ENCODE measurements at places on chromosomes 11 and 22.

- no peak for DNase-seq
Measured at GRCh38 chr11:103453126-103453525, 343.9 kb downstream of the DYNC2H1 start.

GRCh38 chr11:126743628-126744027 is 256.9 kb downstream of the KIRREL3 start:
- DNase-seq, result no peak

- DNase-seq, result no peak
Measured at GRCh38 chr11:113385749-113386148, 1.8 kb upstream of the ANKK1 start.

DNA sequence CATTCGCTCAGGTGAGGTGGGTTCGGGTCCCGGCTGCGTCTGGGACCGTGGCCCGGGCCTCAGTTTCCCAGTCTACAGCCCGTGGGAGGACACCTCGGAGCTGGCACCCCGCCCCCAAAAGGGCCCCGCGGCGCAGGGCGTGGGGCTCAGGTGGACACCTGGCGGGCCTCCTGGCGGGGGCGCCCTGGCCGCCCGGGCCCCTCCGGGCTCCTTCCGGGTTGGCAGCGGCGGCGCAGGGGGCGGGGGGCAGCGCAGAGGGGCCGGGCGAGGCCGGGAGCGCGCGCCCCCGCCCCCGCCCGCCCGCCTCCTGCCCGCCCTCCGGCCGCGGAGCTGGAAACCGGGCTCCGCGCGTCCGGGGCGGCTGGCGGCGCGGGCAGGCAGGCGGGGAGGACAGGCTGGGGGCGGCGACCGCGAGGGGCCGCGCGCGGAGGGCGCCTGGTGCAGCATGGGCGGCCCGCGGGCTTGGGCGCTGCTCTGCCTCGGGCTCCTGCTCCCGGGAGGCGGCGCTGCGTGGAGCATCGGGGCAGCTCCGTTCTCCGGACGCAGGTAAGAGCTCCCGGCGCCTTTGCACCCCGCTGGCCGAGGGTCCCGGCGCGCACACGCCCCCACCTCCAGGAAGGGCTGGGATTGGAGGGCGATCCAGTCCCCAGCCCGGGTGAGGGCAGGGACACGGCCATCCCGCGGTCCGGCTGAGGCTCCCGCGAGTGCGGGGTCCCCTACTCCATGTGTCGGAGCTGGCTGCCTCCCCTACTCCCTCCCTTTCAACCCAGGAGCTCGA is at the start of gene EMID1:
TSS of gene EMID1 (plus strand) at position 303 of the 778 bp plus-strand sequence. CDS start at position 446, 143 bp downstream.
- no peak for DNase-seq

DNA sequence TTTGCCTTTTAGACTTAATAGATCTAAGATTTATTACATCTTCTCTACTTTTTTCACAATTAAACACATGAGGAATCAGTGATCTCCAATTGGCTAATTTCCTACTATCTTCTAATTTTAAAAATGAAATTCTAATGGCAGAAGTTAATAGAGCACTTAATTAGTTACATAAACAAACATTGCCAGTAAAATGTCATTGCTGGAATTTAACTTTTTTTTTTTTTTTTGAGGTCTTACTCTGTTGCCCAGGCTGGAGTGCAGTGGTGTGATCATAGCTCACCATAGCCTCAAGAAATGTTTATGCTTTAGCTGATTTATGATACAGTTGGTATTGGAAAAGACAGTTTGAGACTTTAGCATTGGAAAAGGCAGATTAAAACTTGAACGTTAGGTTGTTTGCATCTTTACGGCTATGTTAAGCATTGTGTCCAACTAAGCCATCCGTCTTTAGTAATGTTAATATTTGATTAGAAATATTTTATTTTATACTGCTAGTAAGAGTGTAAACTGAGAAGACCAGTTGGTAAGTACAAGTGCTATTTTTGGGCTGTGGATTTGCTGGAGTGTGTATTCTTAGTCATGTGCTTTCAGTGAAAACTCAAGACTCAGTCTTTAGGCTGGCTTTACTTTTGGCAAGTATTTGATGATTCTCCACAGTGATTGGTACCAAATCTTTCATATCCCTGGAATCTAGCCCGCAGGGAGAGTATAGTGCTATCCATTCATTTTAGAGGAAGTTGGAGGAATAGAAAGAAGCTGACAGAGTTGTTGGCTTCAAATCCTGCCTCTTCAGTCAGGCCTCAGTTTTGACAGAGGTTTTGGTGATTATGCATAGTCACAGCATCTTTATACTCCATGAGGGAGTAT is 4.5 kb downstream of the ANO5 start:
- DNase-seq, result no peak

GRCh38 chr11:133403900-133404299 is 128.4 kb downstream of the OPCML start:
- DNase-seq, result no peak

DNA sequence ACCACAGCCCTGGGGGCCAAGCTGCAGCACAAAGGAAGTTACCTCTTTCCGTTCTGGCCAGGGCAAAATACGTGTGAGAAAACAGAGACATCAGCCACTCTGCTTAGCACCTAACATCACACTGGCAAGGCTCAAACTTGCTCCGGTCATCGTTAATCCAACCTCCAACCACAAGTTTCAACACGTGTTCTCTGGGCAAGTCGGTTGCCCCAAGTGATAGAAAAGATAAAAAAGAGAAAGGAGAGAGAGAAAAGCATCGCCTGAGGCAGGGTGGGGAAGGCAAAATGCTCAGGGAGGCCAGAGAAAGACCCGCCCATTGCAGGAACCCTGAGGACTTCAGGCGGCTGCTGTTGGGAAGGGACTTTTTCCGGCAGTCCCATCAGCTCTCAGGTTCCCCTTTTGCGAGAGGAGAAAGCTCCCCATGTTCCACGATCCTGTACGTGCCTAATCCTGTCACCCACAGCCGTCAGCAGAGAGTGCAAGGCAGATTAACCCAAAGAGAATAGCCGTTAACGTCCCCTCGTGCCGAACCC is 18.5 kb upstream of the B4GALNT4 start:
- DNase-seq, result no peak

DNA sequence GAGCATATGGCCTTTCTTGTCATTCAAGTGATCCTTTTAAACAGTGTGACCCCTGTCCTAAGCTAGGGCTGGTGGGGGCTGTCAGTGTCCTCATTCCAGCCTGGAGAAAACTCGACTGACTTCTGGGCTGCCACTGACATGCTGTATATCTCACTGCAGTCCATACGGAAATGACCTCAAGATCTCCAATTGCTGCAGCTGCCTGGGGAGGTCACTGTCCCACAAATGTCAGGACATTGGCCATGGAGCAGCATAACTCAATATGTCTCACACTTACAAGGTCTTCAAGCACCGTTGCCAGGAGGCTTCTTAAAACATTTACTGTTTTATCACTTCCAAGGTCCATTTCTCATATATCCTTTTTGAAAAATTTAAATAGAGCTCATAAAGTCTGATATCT is 27.8 kb upstream of the CSNK2A3 start:
- DNase-seq, result no peak

DNA sequence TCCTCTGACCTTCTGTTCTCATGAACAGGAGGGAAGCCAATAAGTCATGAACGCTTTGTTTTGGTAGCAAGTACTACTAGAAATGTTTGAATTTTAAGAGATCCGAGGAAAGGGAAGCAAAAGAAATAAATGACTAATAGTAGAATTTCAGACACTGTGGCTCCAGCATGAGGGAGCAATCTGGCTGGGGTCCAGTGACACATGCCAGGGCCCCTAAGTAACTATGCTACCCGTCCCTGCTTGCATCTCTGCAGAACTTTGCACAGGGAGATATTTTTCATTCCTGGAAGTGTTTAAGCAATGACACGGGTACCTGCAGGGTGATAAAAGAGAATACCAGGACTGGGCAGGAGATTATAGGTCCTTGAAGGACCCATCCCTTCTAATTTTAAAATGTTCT is 7.3 kb upstream of the ADAMTS8 start:
- DNase-seq, result no peak

Data from activated CD4-positive, alpha-beta T cell treated with anti-CD3 and anti-CD28 coated beads for 24 hours (primary cell).